ENCODE measurements at places on chromosomes 5 and 9. TPM values are rescaled to one million over a fixed set of nuclear protein-coding genes. Genes with fewer than 3 reads are reported as not detected.

MARCOL gene
- total RNA-seq, result not detected

DNA sequence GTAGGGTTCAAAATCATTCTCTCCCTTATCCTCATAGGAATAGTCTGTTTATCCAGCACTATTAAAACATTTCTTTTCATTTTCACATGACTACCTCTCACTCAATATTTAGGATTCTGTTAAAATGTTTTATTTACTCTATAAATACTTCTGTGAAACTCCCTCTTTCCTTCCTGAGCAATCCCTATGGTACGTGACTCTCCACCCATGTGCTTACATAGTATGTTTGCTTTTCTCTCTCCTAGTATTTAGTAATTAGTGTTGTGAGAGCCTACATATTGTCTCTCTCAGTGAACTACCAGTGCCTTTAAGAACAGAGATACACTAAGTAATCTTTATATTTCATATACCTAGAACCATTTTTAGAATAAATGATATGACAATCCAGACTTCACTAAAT lies 46.0 kb downstream of the PTPRD start:
- DNase-seq, result no peak

GRCh38 chr9:119009249-119009648 lies 360.0 kb downstream of the BRINP1 start:
- no peak for DNase-seq

DNA sequence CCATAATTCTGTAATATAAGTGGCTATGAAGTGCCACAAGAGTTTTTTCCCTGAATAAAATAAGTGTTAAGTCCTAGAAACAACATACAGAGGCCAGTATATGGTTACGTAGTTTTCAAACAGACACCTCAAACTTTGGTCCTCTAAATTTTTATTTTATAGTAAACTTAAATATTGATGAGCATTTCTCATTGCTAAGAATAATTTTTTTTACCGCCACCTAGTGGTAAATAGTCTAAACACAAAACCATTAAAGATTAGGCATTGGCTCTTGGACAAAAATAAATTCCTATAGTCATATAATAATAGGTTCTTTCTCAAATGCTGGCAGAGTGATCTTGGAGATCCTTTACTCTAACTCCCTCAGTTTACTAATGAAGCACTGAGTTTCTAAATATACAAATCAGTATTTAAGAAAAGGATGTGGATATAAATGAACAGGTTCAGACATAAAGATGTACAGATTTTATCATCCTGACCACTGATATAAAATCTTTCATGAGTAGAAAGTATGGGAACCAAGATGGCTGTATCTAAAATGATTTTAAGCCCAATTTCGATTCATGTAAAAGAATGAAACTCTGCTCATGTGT lies 136.2 kb downstream of the FANCC start:
- no peak for DNase-seq

DNA sequence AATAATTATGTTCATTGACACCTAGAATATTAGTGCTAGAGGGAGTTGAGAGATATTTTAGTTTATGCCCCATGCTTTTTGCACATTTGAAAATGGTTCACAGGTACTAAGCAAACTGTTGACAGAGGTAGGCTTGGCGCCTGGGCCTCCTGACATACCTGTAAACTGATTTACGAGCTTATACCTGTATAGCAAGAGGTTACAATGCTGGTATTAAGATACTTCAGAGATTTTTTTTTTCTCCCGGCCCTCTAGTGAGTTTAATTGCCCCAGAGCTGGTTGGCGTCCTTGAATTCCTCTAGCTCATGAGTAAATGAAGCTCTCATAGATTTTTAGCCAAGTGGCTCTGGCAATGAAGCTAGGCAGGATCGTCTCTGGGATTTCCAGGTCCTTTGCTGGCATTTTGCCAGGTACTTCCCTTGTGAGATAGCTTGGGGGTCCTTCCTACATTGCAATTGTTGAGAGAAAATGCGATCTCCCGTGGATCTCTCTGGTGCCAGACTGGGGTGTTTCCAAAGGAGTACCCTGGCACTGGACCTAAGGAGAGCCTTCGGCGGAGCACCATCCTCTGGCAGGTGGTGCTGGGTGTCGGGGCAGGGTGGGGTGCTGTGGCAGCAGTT lies 9.0 kb downstream of the SLC36A1 start:
- DNase-seq, result no peak

BSPRY gene
- total RNA-seq, result 5.5 TPM

- DNase-seq, result peak; percentile 21
These were observed 81.9 kb downstream of the EBF1 start for GRCh38 chr5:159017786-159018185.

DNA sequence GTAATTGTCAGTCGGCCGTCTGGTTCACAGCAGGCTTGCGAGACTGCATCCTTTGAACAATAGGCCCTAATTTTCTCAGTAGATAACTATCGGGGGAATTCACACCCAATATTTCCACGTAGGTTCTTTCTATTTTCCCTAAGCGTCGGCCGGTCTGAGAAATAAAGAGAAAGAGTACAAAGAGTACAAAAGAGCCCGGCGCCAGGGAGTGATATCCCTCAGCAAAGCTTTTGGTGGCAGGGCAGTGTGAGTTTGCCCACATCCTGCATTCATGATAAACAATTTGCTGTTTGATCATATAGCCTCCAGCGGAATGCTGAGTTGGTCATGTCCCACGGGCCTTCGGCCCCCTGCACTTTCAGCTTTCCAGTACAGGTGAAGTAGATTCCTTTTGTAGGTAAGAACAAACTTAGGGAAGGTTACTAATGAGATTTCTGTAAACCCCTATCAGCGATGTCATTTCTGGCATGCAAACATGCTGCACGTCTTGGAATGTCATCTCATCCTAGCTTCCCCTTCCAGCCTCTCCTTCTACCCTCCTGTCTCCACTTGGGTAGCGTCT lies 4.7 kb upstream of the PTGR1 start:
- DNase-seq, result no peak

DNA sequence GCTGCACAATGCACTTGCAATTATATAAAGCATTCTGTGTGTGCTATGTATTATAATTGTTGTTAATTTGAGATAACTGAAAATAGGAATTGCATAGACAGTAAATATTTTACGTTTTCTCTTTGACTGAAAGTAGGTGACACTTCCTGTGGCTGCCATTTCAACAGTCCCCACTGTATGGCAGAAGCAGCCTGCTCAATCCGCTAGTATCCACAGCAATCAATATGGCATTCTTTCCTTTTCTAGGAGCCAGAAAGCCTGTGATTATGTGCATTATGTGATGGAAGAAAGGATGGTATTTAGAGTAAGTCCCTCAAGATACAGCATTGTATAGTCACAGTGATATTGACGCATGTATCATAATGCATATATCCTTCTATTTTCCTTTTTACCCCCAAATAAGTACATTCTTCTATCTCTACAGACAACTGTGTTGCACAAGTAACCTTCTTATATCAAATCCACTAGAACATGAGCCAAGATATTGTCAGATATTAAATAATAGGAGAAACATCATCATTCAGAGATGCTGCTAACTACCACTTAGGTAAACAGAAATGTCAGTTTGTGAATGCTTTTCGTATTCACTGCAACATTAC lies 59.7 kb downstream of the CARTPT start:
- no peak for DNase-seq

GRCh38 chr5:74167930-74168315 lies 472.6 kb downstream of the ENC1 start:
- DNase-seq, result no peak
